Karpas-422 (cell line): ENCODE measurements at places on chromosomes 16 and 17. TPM values are rescaled to one million over a fixed set of nuclear protein-coding genes. Genes with fewer than 3 reads are reported as not detected.

- DNase-seq: no peak
Observed at GRCh38 chr16:16997349-16997748, 473.4 kb downstream of the XYLT1 start.

DNA sequence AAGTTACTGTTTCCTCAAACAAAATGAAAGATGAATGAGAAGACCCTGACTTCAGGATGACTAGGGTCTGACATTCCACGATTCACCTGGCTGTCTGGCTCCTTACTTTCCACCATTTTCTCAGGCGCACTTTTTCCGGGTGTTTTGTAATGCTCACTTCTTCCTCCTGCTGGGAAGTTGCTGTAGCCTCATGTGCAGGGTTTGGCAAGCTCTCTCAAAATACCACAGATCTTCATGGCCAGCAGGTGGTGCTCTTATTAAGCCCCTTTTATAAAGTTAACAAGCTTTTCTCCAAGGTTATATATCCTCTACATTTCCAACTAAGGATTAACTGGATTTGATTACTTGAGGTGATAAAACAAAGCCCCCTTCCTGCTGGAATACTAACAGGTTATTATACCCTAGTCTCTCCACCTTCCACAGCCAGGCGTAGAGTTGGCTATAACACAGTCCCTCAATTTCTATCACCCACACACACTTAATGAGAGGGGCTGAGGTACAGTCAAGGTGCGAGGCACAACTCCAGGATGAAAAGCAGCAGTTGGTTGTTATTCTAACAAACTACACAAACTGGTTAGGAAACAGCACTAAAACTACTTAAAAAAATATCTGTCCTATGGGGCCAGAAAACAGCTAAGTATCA lies 45.4 kb downstream of the STH start:
- DNase-seq: peak; percentile 84

DNA sequence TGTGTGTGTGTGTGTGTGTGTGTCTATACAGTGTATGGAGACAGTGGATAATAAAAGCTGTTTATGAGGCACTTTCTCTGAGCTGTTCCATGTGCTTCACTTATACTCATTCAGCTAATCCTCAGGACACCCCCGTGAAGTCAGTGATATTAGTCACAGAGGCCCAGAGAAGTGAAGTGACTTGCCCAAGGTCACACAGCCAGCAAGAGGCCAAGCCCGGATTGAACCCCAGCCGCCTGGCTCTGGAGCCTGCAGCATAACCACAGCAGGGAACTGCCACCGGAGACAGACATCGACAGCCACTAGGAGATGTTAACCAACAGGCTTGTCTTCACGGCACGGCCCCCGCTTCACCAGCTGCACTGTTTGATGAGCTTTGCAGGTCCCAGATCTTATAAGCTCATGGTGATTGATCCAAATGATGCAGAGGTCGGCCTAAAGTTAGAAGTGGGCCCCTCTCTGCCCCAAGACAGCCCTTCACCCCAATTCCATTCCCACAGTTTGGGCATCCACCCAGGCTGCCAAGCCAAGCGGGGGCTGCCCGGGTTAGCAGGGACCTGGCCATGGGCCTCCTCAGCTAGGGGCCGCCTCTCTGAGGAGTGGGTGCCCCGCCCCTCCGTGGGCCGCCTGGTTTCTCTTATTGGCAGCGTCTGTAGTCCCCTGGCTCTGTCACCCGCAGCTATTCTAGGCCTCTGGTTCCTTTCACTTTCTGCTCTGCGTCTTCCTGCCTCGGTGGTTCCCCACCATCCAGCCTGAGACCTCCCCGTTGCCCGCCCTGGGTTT lies 30.9 kb downstream of the SOCS1 start:
- DNase-seq: no peak

- no peak for DNase-seq
Observed at GRCh38 chr17:63760771-63761539, 12.4 kb downstream of the CCDC47 start.

The ABCA8 gene
- not detected in 2 replicates for total RNA-seq

GRCh38 chr16:15971440-15971815 lies 22.0 kb downstream of the ABCC1 start:
- no peak for DNase-seq

- peak; percentile 50 for DNase-seq
Observed at GRCh38 chr17:45734598-45734997, 49.5 kb upstream of the CRHR1 start.

GRCh38 chr16:72189865-72190371 lies 18.0 kb upstream of the PMFBP1 start:
- no peak for DNase-seq

The EMC8 gene
- total RNA-seq: 24.2 and 76.8 TPM in 2 replicates

The CBX2 gene
- 4.8 and 8.4 TPM in 2 replicates for total RNA-seq

GRCh38 chr16:50442221-50442620 lies 73.4 kb upstream of the BRD7 start:
- DNase-seq: no peak

DNA sequence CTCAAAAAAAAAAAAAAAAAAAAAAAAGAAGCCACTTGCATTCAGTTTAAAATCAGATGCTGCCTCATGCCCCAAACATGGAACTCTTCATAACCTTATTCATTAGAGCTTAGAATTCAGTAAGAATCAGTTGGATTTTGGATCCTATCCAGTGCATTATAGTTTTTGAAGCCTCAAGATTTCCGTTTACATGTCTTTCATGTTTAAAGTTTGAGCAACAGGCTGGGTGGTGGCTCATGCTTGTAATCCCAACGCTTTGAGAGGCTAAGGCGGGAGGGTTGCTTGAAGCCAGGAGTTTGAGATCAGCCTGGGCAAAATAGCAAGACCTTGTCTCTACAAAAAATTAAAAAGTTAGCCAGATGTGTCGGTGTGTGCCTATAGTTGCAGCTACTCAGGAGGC lies 55.0 kb downstream of the SNTB2 start:
- DNase-seq: no peak

The SIRT7 gene
- total RNA-seq: 19.6 and 33.7 TPM in 2 replicates

The STAC2 gene
- not detected in 2 replicates for total RNA-seq

- no peak for DNase-seq
Observed at GRCh38 chr17:82611140-82612058, 36.8 kb downstream of the WDR45B start.

GRCh38 chr17:77313831-77314230 lies 173.1 kb downstream of the SEC14L1 start:
- no peak for DNase-seq

The KCNH6 gene
- not detected in 2 replicates for total RNA-seq

DNA sequence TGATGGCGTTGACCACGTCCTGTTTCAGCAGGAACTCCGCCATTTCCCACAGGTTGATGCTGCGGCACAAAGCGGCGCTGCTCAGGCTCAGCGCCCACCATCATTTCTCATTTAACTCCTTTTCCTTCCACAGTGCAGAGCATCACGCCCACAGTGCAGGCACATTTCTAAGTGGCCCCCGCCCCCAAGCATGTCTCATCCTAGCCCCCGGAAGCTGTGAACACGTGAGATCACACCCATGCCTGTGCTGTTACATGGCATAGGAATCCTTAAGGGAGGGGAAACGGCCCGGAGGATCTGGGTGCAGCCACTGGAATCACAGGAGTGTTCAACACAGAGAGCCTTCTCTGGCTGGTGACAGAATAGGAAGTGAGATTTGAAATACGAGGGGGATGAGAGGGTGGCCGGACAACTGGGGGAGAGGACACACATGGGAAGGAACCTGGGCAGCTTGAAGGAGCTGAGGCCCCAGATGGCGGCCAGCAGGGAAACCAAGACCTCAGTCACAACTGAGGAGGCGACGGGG lies 4.7 kb downstream of the NAGPA start:
- no peak for DNase-seq

- DNase-seq: no peak
Observed at GRCh38 chr17:73815474-73815873, 171.2 kb upstream of the SDK2 start.

- DNase-seq: no peak
Observed at GRCh38 chr16:14199624-14200023, 128.5 kb downstream of the MRTFB start.

The ATAD5 gene
- total RNA-seq: 7.1 and 12.0 TPM in 2 replicates

DNA sequence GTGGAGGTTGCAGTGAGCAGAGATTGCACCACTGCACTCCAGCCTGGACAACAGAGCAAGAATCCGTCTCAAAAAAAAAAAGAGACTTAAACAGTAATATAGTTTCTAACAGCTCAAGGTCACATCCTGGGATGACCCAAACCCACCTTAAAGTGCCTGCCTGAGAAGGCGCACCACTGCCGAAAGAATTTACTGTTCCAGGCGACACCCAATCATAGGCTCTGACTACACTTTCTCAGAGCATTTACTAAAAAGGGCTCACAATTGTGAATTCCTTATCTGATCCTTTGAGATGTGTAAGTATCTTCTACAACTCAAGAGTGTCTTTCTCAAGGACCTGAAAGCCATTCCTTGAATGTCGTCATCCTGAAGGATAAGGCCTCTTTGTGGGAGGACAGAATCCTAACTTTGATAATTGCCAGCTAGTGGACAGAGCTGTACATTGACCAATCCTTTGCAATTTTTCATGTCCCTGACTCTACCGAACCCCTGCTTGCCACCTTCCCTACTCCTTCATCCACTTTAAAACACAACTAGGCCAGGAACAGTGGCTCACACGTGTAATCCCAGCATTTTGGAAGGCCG lies 2.6 kb upstream of the ST3GAL2 start:
- no peak for DNase-seq

DNA sequence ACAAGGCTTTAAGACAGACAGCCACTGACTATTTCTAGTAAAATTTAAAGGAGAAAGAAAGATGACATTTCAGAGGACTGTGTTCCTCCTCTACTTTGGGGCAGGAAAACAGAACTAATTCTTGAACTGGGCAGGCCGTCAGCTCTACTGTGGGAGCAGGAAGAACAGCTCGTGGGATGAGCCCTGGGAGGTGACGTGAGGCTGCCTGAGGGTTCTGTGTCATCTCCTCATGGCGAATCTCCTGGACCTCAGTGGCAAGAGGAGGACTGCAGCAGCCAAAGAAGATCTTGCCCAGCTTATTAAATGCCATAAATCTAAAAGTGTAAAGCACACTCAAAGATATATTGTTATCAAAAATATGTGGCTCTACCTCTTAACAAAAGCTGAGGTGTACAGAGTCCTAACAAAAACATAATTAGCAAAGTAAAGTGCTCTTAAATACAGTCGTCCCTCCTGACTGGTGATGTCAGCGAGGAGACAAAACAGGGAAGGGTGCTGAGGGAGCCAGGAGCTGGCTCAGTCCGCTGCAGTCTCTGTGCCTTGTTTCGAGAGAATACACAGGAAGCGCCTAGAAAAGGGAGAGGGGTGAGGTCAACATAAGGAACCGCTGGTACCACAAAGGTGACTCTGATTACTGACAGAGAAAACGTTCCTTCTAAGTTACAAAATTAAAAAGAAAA lies 58.0 kb downstream of the CREBBP start:
- no peak for DNase-seq

GRCh38 chr16:48611329-48612137 lies 1.6 kb upstream of the N4BP1 start:
- no peak for DNase-seq

DNA sequence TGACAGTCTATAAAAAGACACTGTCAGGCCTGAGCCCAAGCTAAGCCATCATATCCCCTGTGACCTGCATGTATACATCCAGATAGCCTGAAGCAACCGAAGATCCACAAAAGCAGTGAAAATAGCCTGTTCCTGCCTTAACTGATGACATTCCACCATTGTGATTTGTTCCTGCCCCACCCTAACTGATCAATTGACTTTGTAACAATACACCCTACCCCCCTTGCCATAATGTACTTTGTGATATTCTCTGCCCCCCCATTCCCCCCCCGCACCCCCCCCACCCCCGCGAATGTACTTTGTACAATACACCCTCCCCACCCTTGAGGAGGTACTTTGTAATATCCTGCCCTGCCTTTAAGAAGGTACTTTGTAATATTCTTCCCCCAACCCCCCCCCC lies 82.2 kb upstream of the MED13 start:
- DNase-seq: no peak

The FOXN1 gene
- not detected in 2 replicates for total RNA-seq

GRCh38 chr17:47902039-47902744 lies 6.2 kb downstream of the SP2 start:
- DNase-seq: no peak

DNA sequence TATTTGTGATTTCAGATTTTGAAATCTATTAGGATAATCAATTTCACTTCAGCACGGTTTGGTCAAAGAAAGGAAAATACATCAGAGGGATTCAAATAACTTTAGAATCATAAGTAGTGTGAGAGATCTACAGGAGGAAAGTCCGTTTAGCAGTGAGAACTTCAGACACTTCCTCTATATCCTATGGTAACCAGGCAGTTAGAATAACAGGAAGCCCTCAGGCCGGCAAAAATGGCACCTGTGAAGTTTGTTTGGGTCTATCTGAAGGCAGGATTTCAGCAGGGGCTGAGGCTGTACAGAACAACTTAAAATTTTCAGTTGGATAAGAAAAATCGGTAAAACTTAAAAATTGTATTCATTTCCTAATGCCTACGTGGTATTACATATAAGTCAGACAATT lies 24.9 kb downstream of the KCNJ16 start:
- peak; percentile 66 for DNase-seq

GRCh38 chr17:14942526-14943190 lies 322.5 kb downstream of the PMP22 start:
- DNase-seq: no peak

DNA sequence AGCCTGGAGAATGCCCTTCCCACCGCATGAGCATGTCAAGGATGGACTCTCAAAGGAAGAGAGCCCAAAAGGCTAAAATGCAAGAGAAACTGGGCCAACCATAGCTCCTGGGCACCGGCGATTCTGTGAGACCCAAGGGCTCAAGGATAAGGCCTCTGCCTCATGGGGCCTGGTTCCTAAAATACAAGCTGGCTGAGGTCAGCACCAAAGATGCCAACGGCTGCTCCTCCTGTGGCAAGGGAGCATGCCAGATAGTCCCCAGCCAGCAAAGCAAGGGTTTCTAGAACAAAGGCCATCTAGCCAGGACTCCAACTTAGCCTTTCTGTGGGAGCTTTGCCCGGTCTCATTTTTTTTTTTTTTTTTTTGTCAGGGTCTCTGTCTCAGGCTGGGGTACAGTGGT lies 20.1 kb downstream of the GPRC5B start:
- DNase-seq: no peak

- DNase-seq: no peak
Observed at GRCh38 chr17:73695035-73695738, 50.9 kb upstream of the SDK2 start.

GRCh38 chr16:72935896-72936295 lies 112.0 kb downstream of the ZFHX3 start:
- DNase-seq: no peak

The NPW gene
- total RNA-seq: 3.0 TPM in 1 of 2 replicates, not detected in the other

DNA sequence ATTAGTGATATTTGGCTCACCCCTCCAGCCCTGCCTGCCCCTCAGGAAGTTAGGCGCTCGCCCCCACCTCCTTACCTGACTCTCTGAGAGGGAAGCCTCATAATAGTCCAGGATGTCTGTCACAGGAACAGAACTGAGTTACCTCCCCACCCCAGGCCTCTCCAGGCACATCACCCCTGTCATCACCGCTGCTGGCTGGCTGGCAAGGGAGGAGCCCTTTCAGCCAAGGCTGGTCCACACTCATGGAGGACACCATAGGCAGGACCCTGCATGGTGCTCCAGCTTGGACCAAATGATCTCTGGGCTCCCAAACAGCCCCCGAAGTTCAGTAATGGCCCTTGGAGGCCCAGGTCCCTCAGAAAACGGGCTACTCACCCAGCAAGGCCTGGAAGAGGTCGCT lies 1.5 kb downstream of the DLG4 start:
- no peak for DNase-seq

- no peak for DNase-seq
Observed at GRCh38 chr16:67766291-67766690, 40.1 kb downstream of the RANBP10 start.

The GNG13 gene
- total RNA-seq: not detected in 2 replicates

The TBC1D3 gene
- total RNA-seq: 2.1 and 2.8 TPM in 2 replicates

- peak; percentile 86 for DNase-seq
Observed at GRCh38 chr16:75420987-75421819, 12.1 kb downstream of the CFDP1 start.

GRCh38 chr16:65414284-65414984 lies 292.6 kb upstream of the CDH11 start:
- DNase-seq: no peak

The MYH11 gene
- not detected in 2 replicates for total RNA-seq
